Ecto neural progenitor cell (in vitro differentiated cells): ENCODE measurements at places on chromosomes 1 and 21.

DNA sequence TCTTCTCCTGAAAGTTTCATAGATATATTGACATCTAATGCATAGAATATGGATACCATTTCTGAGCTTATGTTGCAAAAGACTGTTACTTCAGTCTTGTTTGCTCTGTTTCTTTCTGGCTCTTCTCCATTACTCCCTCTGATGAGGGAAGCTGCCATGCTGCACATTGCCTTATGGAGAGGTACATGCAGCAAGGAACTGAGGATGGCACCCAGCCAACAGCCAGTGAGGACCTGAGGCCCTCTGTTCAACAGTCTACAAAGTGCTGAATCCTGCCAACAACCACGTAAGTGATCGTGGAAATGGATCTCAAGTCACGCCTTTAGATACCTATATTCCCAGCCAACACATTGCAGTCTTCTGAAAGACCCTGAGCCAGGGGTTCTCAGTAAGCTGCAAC, 66.6 kb upstream of the ADAMTS5 start:
- DNase-seq, result no peak

- DNase-seq, result no peak
Observed at GRCh38 chr1:220239213-220239612, 33.0 kb downstream of the RAB3GAP2 start.

GRCh38 chr1:71861022-71861421, 421.3 kb downstream of the NEGR1 start:
- DNase-seq, result no peak

DNA sequence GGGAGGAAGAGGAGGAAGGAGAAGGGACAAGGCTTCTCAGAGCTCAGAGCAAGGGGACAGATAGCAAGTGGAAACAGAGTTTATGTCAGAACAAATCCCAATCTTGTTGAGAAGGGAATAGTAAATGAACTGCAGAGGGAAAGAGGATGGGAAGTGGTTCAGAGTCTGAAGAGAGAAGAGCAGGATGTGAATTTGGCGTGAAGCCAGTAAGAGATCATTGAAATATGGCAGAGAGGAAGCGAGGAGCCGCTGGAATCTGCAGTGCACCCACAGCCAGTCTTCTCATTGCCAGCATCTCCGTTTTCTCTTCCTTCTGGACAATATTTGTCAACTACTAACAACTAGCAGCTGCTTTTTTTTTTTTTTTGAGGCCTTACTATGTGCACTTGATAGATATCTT, 19.1 kb downstream of the OLFML3 start:
- DNase-seq, result no peak
